ENCODE measurements at places on chromosomes 12 and 14.

GRCh38 chr14:76762411-76763095 lies 1.3 kb downstream of the VASH1 start:
- no peak for DNase-seq

DNA sequence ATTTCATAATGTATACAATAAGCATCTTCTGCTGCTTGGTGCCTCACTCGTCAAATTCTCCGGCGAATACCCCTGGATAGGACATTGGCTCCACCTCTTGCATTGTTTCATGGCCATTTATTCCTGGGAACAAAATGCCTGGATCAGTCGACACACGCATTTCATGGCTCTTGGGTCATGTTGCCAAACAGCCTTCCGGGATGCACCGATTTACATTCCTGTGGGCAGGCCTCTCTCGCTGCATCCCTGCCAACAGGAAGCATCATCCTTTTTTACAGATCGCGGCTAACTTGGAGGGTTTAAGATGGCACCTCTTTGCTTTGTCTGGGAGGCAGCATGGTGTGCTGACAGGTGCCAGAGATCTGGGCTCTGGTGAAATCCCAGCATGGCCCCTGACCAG lies 32.7 kb upstream of the RIMBP2 start:
- no peak for DNase-seq

- DNase-seq = no peak
Measured at GRCh38 chr12:7039403-7039802, 21.1 kb upstream of the C1S start.

GRCh38 chr12:6383572-6384498 lies at the start of gene LTBR:
LTBR (plus strand) TSS chr12:6384162; CDS start chr12:6384359, 197 bp downstream.
- no peak for DNase-seq

- DNase-seq = peak; percentile 37
Measured at GRCh38 chr12:13211859-13212664, 15.5 kb downstream of the EMP1 start.

- no peak for DNase-seq
Measured at GRCh38 chr14:23299211-23299957, 3.3 kb downstream of the PPP1R3E start.

DNA sequence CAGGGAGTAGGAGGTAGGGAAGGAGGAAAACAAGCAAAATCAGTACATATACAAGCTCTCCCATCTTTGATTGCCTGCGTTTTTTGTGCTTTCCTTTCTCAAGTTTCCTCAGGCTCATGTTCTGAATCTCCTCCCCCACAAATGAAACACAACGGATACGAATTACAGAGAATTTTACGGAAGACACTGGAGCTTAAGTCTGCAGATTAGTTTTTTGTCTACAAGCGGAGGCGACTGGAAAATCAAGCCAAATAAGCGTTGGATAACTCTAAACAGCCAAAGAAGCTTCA lies 612 bp downstream of the WBP11 start:
- DNase-seq = no peak

- no peak for DNase-seq
Measured at GRCh38 chr12:25362646-25363045, 111.9 kb upstream of the KRAS start.

DNA sequence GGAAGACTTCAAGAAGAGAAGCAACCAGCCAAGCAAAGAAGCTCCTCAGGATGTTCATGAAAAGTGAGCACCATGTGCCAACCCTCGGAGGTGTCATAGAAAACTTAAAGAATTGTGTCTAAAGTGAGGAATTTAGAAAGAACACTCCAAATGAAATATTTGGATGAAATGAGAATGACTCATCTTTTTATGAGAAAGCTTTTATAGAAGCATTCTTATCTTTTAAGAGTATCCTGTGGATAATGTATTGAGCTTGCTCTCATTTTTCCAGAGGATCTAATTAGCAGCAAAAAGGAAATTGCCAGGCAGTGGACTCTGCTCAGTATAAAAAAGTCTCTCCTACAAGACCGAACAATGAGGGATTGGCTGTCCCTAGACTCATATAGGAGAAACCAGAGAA lies 454.9 kb downstream of the LRIG3 start:
- no peak for DNase-seq

- DNase-seq = no peak
Measured at GRCh38 chr12:15778126-15778525, 11.1 kb downstream of the EPS8 start.

DNA sequence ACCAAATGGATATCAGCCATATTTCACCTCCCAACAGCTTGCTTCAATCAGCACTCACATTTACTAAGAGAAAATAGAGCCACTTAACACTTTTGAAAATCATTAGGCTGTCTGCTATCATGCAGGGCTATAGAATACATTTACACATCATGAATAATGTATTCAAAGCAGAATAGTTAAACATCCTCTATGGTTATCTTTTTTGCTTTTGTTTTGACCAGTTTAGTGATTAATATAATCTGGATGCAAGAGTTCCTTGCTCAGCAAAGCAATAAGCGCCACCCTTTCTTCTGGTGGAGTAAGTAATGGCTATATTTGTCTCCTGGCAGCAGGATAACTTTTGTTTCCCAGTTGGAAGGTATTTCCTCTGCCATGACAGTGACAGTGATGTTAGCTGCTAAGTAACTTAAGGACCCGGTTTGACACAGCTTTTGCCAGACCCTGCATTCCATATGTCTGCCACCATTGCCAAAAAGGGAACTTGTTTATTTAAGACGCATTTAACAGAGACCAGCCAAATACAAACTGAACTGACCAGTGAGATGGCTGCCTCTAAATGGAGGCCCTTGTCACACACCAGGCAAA lies 70.3 kb upstream of the NR2C1 start:
- DNase-seq = no peak

DNA sequence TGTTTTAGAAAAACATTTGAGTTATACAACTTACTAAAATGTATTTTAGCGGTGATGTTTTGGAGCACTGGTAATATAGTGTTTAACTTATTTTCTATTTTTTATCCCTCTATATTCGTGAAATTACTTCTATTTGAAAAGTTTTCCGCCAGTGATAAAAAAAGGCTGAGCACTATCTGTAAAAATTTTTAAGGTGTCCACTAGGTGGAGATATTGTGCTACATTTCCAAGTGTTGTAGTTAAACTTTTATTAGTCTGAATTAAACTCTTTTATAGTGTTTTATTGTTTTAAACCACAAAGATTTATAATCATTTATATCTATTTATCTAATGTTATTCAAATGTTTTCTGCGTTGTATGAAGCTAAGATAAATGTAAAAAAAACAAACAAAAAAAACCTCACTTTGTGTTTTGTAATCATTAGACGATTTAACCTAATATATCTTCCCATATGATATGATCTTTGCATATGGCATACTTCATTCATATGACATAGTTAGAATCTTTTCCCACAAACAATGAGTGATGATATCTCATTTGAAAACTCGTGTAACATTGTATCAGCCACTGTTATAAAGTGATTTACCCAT lies 11.8 kb downstream of the ALG10B start:
- no peak for DNase-seq

GRCh38 chr12:21264232-21264631 lies 70.5 kb downstream of the SLCO1A2 start:
- no peak for DNase-seq

- peak; percentile 37 for DNase-seq
Measured at GRCh38 chr14:54805445-54806322, 96.9 kb downstream of the GCH1 start.

DNA sequence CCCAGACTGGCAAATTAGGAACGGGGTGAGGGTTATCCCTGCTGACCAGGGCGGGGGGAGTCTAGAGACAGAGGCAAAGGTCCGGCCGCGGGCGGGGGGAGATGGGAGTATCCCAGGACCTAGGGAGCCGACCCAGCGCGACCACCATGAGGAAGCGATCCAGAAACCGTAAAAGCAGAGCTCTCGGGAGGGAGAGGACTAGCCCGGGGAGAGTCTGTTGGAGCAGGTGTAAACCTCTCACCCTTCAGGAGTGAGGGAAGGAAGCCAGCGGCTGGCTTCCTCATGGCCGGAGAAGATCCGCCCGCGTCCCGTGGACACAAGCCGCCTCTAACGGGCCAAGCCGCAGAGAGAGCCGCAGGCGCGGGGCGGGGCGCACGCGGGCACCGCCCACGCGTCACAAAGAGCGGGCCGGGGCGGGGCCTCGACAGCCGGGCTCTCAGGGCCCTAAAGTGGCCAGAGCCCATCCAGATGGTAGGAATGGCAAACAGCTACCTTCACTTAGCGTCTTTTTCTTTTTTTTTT lies at the start of gene ACRBP:
ACRBP (minus strand) TSS at position 350 of the 522 bp plus-strand sequence; CDS start at position 284, 66 bp downstream.
- DNase-seq = no peak

DNA sequence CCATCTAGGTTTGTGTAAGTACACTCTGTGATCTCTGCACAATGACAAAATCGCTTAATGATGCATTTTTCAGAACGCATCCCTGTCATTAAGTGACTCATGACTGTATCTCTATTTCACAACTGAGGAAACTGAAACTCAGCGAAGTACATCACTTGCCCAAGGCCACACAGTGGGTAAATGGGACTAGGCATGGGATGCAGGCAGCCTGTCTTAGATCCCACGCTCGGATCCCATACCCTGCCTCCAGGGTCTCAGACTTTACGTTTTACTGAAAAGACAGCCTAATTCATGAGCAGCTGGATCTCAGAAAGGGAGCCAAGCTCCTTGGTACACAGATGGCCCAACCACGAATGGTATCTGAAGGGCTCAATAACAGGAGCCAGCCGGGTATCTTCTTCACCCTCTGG lies 2.4 kb upstream of the MLEC start:
- no peak for DNase-seq

GRCh38 chr12:19605720-19606119 lies 166.4 kb downstream of the AEBP2 start:
- no peak for DNase-seq

- no peak for DNase-seq
Measured at GRCh38 chr12:101794574-101794973, 36.2 kb downstream of the GNPTAB start.

GRCh38 chr14:91244501-91244901 lies at the start of gene GPR68:
GPR68 (minus strand) TSS chr14:91244704; CDS start chr14:91235050, 9,654 bp downstream.
- no peak for DNase-seq

DNA sequence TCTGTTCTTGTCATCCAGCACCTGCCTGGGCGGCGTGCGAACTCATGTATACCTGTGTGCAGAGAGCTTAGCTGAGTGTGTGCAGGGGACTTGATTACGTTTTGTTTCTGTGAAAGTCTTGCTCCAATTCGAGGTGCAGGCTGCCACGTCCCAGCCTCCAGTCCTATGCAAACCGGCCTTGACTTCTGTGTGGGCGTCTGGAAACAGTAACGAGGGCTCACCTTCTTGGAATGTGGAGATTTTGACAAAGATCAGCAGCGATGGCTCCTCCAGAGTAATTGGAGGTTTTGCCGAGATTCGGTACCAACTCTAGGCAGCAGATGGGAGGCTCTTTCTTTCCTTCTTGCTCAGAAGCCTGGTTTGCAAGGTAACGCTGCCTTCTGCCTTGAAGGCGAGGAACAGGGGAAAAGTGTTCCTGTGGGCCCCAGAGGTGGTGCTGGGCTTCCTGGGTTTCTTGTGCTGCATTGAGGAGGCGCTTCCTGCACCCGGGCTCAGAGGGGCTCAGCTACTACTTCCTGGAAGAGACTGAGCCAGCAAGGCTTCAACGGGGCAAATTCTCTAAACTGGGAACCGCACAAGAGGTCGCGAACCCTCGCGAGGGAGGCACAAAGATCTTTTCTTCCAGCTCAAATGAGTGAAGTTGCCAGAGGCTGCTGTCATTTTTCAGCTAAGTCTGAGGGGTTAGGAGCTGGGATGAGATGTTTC lies 249.0 kb downstream of the AACS start:
- no peak for DNase-seq

DNA sequence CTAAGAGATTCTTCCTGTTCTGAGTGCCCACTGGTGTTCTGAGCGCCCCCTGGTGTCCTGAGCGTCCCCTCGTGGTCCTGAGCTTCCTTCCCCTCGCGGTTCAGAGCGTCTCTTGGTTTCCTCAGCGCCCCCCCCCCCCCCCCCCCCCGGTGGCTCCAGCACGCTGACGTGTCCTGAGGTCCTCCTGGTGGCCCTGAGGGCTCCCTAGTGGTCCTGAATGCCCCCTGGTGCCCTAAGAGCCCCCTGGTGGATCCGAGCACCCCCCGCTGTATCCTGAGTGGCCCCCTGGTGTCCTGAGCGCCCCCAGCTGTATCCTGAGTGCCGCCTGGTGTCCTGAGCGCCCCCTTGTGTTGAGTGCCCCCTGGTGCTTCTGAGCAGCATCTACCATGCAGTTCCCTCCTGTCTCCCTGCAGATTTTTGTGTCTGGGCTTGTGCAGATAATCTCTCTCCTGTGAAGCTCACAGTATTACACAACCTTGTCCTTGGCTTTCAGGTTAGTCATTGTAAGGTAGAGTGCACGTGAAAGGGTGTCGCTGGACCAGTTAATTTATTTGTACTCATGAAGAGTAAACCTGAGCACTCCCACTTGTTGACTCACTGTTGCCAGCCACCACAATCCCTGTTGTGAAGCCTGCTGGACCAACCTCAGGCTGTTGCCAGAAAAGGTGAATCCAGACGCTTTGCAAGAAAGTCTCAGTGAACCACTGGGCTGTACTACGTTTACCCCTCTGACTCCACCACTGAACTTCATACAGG lies 1168.4 kb downstream of the TMEM121 start:
- peak; percentile 14 for DNase-seq

- no peak for DNase-seq
Measured at GRCh38 chr14:72401101-72401625, 468.9 kb downstream of the RGS6 start.

- no peak for DNase-seq
Measured at GRCh38 chr14:100738269-100738691, 11.6 kb downstream of the DLK1 start.
